Stimulated activated CD8-positive, alpha-beta memory T cell treated with anti-CD3 and anti-CD28 coated beads, Interleukin-2, amount 100 ng/mL, for 1 hour (primary cell): ENCODE measurements at places on chromosomes 1 and 21.

DNA sequence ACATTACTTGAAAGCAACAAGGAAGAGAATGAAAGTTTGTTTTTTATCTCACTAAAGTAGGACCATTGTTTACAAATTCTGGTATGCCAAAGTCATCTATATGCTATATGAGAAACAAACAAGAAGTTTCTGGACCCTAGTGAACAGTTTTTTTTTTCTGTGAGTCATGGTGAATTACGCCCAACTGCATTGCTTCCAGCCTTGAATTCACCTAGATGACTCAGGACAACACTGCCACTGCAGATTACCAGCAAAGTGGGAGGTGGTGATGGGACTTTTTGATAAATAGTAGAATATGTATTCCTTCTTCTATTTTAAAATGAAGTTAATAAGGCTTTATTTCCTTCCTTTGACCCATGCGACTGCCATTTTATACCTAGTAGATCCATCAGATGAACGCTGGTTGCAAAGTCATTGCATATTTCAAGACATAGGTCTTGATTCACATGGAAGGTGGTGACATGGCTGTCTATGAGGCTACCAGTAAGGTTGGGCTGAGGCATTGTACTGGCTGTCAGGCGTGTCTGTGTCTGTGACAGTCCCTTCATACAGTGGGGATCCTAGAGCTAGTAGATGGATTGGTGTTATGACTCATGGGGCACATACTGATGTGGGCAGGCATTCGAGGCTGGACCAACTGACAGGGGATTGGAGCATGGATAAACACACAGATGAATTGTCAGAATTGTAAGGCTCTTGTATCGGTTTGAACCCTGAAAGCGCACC, 49.1 kb upstream of the APOBEC4 start:
- no peak for DNase-seq

DNA sequence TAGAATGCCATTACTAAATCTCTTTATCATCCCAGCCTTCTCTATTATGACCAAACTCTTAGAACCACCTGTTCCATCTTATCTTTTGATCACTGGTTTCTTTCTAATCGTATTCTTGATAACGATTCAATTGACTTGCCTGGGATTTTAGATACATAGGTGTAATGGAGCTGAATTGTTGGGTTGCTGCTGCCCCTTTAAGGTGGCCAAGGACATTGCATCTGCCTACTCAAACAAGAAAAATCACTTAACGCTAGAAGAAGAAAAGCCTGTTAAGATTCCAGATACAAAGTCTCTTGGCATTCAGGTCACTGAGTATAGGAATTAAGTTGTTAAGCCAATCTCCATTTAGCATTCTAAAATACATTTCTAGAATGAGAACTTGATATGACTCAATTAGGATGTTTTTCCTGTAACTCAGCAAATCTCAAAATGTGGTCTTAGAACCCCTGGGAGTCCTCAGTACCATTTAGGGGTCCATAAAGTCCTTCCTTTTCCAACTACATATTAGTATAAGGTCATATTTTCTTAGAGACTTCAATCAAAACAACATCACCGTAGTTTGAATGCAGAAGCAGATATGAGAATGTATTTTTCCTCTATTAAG, 12.4 kb downstream of the NEXN start:
- DNase-seq = no peak

GRCh38 chr1:75085931-75086330, 48.3 kb upstream of the LHX8 start:
- DNase-seq = no peak

DNA sequence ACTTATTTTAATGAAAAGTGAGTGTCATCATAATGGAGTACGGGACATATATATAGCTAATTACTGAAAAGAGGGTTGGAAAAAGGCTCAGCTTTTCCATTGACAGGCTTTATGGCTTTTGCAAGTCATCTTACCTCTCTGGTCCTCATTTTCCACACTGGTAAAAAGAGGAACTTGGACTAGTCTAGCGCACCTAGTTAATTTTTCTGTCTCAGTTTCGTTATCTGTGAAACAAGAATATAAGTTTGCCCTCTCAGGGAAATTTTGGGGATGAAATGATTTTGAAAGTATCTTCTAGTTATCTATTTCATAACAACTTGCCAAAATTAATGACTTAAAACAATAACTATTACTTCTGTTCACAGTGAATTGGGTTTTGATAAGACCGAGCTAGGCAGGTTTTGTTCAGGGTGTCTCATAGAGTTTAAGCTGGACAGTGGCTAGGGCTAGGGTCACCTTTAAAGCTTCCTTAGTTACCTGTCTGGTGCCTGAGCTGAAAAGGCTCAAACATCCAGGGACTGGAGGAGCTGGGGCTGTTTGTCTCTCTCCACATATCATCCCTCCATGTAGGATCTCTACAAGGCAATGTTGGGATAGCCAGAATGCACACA, 91.7 kb downstream of the TYW3 start:
- no peak for DNase-seq

- no peak for DNase-seq
These were observed 5.6 kb downstream of the TMEM54 start for GRCh38 chr1:32895325-32896215.

GRCh38 chr1:173057984-173058383, 7.2 kb upstream of the TNFSF18 start:
- no peak for DNase-seq

DNA sequence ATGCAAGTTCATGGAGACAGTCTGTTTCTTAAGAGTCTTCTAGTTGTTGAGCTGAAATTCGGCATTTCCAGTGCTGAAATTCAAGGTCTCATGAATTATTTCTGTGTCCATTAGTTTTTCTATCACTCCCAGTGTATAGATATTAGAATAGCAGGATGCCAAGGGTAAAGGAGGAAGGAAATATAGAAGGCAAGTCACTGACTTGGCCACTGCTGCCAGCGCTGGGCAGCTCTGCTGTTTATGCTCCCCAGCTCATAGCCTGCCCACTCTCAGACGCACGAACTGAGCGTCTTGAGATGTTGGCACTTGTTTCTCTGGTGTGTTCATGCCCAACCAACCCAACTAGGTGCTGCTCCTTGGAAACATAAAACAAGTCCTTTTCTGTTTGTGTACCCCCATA, 110.1 kb downstream of the SLC45A1 start:
- DNase-seq = no peak

GRCh38 chr1:176843352-176844297, 320.9 kb downstream of the ASTN1 start:
- DNase-seq = no peak

- no peak for DNase-seq
These were observed 18.7 kb downstream of the DMRTB1 start for GRCh38 chr1:53477651-53478501.

DNA sequence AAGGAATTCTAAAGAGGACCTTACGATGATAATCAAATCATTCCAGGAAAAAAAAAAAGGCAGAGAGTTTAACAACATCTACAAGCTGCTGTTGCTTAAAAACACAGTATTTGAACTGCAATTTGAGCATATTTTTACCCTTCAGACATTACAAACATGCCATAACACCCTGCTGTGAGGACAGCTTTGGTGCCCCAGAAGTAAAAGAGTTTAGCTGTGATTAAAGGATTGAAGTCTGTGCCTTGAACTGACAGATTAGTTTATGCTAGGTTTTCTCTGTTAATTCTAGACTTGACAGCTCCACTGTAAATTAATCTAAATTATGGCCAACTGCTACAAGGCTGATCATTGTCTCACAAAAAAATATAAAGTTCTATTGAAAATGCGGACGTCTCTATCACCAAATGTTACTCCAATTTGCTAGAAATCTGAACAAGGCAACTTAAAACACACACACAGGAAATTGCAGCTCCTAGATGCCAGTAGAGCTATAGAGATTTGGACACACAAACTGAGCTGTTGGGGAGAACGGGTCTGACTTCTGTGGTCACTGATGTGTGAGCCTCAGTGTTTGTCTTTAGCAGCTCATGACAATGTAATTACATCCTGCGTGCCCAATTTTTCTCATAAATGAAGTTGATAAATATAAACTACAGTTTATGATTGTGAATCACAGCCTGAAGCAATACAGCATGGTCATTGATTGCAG, 217.9 kb downstream of the NTNG1 start:
- DNase-seq = no peak

DNA sequence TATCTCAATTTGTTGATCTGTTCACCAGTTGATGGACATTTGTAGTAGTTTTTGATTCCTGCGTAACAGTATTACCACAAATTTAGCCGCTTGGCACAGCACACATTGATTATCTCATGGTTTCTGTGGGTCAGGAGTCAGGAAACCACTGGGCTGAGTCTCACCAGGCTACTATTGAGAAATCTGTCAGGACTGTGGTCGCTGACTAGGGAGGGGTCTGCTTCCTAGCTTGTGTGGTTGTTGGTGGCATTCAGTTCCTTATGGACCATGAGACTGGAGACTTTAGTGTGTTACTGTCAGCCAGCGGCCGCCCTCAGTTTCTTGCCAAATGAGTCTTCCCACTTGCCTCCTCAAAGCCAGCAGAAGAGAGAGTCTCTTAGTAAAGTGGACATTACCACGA, 9.8 kb downstream of the PEX14 start:
- no peak for DNase-seq

- no peak for DNase-seq
These were observed 2.4 kb downstream of the PAQR7 start for GRCh38 chr1:25873120-25873519.

GRCh38 chr1:110676970-110677369, 2.2 kb upstream of the KCNA3 start:
- no peak for DNase-seq

DNA sequence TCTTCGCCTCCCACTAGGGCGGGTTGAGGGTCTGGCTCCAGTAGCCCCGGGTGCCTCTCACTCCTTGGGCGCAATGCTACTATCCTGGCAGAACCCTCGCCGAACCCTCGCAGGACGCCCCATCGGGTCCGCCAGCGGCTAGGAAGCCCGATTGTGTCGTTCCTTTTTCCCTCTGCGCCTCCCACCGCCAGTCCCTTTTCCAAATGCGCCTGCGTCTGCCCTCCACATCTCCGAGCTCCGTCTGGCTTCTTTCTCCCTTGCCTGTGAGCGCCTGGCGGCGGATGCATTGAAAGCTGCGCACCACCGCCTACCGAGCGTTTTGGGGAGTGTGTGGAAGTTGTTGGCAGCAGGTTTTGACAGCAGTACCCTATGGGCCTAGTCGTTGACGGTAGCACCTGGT, 1.0 kb upstream of the DIRAS3 start:
- DNase-seq = no peak

- no peak for DNase-seq
These were observed 30.1 kb downstream of the RGS5 start for GRCh38 chr1:163172596-163172995.

GRCh38 chr1:117370509-117370908, 3.3 kb downstream of the MAN1A2 start:
- no peak for DNase-seq

DNA sequence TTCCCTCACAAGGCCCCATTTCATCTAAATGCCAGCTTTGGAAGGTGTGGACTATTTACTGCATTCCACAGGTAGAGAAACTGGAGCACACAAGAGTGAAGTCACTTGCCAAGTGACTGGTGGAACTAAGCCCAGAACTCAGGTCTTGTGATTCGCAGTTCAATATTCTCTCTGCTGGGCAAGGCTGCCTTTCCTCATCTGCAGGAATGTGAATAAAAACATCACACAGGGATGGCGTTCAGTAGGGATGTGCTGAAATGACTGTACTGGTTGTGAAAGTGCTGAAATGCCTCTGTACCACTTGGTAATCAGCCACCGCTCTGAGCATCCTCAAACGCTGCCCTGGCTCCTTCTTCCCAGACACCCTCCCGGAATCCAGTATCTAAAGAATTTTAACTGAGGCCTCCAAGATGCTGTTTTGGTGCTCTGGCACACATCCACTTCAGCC, 145.6 kb downstream of the HIVEP3 start:
- DNase-seq = no peak

- no peak for DNase-seq
These were observed 20.6 kb upstream of the FCGR2A start for GRCh38 chr1:161484613-161485012.

GRCh38 chr1:84703431-84703830, 13.2 kb upstream of the SSX2IP start:
- DNase-seq = no peak

DNA sequence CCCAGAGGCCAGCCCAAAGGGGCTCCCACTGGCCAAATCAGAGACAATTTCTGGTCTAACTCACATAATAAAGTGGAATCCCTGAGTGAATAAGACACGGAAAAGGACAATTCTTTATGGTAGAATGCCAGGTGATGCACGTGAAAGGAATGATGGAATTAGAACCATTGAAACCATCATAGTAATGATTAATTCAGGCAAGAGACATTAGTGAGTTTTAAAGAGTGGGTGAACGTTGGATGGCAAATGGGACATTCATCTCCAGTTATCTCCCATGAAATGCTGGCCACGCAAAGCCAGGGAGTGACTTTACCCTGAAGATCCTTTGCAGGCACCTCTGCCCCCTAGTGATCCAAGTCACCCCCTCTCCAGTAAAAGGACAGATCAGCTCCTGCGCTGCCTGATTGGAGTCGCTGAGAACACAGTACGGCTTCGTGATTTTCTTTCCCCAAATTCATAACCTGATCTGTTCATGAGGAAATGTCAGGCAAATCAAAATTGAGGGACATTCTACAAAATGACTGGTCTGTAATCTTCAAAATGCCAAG, 87.5 kb downstream of the AJAP1 start:
- no peak for DNase-seq

- DNase-seq = no peak
These were observed 113.9 kb downstream of the GLIS1 start for GRCh38 chr1:53625049-53625448.

GRCh38 chr21:45559216-45560105, 17.2 kb upstream of the SLC19A1 start:
- no peak for DNase-seq

DNA sequence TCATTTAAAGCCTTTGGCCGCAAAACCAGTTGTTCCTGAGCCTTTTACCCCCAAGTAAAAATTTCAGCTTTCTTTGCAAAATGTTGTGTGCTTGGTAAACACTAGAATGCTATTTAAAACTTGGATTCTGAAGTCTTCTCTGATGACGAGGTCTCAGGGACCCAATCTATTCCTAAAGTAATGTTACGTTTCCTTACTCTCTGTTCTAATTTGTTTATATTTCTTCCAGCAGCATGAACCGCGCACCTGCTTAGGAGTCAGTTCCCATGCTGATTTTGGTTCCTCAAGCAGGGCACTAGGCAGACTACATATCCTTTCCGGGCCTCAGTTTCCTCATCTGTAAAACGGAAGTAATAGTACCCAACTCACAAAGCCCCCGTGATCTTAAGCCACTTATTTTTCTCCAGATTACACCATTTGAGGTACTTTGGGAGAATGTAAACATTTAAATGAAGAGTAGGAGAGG, 969 bp upstream of the ALDH4A1 start:
- no peak for DNase-seq

DNA sequence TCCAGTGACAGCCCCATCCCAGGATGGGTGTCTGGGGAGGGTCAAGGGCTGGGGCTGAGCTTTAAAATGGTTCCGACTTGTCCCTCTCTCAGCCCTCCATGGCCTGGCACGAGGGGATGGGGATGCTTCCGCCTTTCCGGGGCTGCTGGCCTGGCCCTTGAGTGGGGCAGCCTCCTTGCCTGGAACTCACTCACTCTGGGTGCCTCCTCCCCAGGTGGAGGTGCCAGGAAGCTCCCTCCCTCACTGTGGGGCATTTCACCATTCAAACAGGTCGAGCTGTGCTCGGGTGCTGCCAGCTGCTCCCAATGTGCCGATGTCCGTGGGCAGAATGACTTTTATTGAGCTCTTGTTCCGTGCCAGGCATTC, 24.2 kb downstream of the PCSK9 start:
- DNase-seq = no peak
